ENCODE measurements at places on chromosomes 12 and 14.

DNA sequence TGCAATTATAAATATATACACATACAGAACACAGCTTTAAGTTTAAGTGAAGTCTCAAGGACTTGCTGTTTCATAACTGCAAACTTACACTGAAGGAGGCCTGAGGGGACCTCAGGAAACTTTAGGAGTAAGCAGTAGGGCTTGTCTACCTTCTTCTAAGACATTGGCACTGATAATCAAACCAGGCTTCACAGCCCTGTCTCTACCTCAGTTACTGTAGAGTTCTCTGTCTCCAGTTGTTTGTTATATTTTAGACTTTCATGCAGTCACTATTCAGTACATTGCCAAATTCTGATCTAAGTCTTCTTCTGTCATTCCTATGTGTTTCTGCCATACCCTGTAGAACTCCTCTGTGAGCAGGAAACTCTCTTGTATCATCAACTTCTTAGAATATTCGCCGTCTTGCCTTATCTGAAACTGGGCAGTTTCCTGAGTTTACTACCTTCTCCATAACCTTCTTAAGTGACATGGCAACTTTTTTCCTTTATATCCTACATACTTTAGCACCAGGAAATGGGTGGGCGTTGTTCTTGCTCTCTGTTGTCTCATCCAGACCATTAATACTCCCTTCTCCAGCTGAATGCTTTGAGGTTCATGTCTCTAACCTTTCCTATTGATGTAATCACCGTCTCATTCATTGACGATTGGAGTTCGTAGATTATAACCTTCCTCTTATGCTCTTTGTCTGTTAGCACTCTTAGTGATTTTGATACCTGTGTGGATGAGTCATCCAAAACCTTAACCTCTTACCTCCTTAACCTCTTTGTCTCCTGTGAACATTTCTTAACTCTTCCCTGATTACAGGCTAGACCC lies 11.4 kb downstream of the APAF1 start:
- no peak for DNase-seq

- no peak for DNase-seq
Observed at GRCh38 chr12:9024512-9024911, 35.2 kb downstream of the KLRG1 start.

- DNase-seq = peak; percentile 71
Observed at GRCh38 chr12:117189725-117190209, 503 bp downstream of the FBXO21 start.

GRCh38 chr14:51963286-51963685 lies 26.1 kb upstream of the RTRAF start:
- DNase-seq = no peak

- DNase-seq = no peak
Observed at GRCh38 chr12:19981944-19982343, 386.4 kb upstream of the PDE3A start.

DNA sequence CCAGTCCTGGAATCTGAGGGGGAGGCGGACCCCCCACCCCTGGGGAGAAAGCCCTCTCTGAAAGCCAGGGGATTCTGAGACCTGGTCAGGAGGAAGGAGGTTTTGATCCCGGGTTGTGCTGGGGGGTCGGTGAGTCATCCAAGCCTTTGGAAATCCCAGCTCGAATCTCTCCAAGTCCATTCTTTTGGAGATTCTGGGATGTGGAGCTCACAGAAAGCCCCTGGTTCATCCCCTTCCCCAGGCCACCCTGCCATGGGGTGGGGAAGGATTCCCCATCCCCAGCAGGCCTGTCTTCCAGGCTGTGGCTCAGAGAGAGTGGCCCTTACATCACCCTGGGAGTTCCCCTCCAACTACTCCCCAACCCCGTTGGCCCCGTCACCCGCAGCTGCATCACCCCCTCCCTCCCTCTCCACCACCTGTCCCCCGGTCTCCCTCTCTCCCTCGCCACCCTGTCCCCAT lies 14.3 kb downstream of the EXOC3L4 start:
- no peak for DNase-seq

DNA sequence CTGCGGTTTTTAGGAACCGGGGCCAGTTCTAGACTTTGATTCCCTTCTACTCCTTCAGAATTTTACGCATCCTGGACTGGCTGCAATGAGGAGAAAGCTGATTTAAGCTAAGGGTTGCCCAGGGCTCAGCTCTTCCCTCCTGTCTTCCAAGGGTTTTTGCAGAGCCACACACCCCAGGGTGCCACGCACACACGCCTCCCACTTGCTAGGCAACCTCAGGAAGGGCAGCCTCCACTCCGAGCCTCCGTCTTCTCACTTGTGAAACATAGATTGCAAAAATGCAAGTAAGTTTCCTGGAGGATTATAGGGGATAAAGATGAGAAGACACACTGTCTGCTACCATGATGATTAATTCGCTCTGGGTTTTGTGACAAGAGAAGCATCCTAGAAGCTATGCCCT lies 31.7 kb downstream of the NOS1 start:
- DNase-seq = no peak

- DNase-seq = no peak
Observed at GRCh38 chr14:106547735-106548434, 1021.5 kb downstream of the TMEM121 start.

DNA sequence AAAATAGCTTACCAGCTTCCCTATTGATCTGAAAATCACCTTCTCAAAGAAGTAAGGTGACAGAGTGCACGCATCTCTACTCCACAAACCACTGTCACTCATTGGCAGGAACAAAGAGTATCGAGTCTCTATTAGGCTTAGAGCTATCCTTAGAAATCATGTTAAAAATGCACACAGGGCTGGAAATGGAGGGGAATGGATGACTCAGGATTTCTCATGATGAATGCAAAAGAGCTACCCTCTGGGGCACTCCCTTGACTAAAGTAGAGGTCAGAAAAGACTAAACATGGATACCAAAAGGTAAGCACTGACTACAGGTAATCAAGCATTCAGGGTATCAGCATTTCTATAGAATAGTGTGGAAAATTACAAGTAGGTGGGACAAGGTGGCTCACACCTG lies 96.1 kb upstream of the ANO4 start:
- no peak for DNase-seq

DNA sequence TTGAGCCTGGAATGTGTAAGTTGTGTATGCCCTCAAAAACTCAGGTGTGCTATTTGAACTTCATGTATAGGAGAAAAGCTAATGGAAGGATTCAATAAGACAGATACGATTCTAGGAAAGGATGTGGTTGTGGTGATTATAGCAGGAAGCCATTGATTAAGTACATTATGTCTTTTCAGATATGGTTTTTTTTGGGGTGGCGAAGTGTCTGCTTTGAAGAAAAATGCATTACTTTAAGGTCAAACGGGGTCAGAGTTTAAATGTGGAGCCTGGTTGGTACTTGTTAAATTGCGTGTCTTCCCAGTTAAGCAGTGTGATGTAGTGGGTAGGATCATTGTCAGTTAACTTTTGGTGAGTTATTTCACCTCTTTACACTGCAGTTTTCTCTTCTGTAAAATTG lies 13.0 kb upstream of the NUP107 start:
- no peak for DNase-seq
